A172 (cell line): ENCODE measurements at places on chromosomes 3 and 15. TPM values are rescaled to one million over a fixed set of nuclear protein-coding genes. Genes with fewer than 3 reads are reported as not detected.

DNA sequence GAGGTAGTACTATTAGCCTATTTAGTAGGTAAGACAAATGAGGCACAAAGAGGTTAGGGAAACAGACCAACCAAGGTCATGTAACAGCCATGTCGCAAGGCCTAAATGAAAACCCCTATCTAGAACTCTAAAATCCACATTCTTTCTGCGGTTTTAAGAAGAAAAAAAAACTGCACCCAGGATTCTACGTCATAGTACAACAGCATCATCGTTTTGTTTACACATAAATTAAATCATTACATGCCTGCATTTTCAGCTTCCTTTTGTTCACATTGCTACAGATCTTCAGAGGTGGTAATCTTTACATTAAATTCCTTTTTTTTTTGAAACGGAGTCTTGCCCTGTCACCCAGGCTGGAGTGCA is 548 bp upstream of the PSMD6 start:
- DNase-seq, result no peak

GRCh38 chr15:54576298-54576935 is 598.2 kb downstream of the UNC13C start:
- no peak for DNase-seq

- DNase-seq, result peak; percentile 23
Measured at GRCh38 chr3:181210275-181210674, 220.7 kb upstream of the DNAJC19 start.

The ZNF385D gene
- not detected in 2 replicates for total RNA-seq

DNA sequence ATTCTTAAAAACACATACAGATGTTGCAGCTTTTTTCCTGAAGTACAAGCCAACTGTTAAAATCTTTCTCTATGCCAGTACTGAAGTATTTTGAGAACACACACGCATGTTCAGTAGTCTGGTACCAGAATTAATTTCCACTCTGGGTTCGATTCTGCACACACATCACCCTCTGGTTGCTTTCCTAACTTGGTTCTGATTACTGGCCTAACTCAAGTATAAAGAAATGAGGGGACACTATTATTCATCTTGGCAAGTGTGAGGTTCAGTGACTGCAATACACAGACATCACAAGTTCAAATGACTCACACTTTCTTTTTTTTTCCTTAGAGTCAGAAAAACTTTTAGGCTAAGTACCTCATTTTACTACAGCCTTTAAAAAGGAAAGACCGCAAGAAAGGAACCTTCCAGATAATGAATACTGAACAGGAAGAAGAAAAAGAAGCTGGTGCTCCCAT is 37.4 kb upstream of the LDHAL6B start:
- peak; percentile 67 for DNase-seq

DNA sequence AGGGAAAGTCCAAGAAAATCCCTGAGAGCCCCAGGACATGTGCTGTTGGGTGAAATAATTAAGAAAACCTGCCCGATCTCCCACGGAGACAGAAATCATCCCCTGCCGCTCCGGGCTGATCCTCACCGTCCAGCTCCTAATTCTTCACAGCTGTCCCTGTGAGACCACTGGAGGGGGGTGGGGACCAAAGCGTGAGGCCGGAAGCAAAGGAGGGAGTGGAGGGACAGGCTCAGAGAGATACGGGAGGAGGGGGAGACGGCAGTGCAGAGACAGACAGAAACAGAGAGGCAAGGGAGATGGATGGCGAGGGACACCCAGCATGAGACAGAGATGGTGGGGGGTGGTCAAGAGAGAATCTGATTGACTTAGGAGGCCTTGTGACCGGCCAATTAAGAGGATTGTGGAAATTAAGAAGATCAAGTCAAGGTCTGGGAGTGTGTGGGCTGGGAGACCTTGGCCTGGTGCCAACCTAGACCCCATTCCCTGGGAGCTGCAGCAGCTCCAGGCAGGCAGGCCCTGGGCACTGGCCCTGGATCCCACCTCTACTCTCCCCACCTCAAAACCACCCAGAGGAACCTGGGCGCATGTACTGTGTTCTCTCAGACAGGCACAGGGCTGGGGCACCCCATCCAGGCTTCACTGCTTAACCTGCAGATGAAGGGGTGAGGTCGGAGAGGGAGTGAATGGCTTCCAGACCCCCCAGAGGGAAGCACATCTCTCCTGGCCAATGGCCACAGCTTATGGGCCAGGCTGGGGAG is 113.2 kb upstream of the ALDH1A3 start:
- no peak for DNase-seq

DNA sequence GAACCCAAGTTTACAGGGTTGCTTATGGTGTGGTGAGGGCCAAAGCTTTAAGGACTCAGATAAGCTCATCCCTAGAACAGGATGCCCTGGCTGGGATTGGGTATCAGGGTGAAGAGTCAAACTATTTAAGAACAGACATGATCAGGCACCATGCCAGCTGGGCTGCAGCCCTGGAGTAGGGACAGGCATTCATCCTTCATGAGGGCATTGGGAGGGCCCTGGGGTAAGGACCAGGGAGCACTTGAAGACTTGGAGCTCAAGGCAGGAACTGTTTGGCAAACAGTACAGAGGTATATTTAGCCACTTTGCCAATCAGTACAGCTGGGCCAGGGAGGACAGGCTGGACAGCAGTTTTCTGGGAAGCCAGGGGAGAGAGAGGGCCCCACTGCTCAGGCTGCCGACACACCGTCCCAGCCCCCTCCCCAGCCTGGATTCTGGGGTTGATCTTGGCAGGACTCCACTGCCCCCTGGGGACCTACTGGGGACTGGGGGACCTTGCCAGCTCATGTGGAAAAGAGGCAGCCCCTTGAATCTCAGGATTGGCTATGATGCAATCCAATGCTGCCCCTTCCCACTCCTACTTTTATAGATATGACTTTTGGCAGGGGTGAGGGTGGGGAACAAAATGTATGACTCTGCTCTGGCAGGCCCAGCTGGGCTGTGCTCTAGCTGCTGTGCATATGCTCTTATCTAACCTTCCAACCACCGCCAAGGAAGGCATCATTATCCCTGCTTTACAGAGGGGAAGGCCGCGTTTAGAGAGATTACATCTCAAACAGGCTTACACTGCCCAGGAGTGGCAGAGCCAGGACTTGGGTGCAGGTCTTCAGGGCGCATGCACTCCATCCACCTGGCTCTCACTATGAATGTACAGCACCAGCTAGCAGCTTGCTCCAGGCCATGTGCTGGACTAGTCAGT is 2.3 kb downstream of the PLA2G4E start:
- DNase-seq, result no peak

- no peak for DNase-seq
Measured at GRCh38 chr15:98734466-98735199, 86.3 kb downstream of the IGF1R start.

The RGMA gene
- 0.05 and 0.90 TPM in 2 replicates for total RNA-seq

- DNase-seq, result no peak
Measured at GRCh38 chr3:171465763-171466162, 5.6 kb upstream of the TNIK start.

DNA sequence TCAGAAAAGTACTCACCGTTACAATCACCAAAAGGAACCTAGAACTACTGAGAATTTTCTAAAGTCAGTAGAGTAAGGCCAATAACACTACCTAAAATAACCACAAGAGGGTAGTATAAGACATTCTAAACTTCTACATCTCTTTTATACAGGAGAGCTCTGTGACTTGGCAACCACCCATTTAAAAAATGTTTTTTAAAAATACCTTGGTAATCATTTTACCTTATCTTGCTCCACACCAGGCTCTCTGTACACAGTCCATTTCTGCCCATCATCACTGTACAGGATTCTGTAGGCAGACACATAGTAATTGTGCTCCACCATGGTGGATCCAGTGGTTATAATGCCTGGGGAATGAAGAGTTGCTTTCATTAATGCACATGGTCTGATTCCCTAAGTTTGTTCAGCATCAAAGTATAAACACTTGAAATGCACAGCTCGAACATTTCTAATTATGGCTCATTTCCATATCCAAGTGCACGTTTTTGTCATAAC is 54.5 kb downstream of the ST3GAL6 start:
- DNase-seq, result peak; percentile 73

DNA sequence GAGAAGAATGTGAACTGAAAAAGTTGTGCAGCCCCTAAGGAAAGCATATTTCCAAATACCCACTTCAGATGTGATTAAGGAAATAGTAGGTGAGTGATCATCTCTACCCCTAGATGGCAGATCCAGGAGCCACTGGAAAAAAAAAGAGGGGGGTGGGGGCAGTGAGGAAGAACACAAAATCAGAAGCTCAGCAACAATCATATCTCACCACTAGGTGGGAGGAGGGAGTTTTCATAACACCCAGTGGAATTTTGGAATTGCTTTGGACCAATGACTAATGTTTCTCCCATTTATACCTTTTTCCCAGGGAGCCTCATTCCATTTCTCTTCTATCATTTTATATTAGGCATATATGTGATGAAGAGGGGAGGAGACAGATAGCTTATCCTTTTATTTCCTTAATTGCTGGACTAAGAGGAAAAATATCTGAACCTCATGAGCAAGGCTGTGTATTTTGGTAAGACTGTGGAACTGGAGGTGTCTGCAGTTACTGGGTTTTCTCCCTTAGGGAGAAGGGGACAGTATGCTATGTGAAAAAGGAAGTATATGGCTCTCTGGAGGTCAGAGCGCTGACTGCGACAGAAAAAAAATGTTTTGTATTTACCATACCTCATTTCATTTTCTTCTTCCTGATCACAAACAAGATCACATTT is 363.4 kb downstream of the GAP43 start:
- DNase-seq, result peak; percentile 72

DNA sequence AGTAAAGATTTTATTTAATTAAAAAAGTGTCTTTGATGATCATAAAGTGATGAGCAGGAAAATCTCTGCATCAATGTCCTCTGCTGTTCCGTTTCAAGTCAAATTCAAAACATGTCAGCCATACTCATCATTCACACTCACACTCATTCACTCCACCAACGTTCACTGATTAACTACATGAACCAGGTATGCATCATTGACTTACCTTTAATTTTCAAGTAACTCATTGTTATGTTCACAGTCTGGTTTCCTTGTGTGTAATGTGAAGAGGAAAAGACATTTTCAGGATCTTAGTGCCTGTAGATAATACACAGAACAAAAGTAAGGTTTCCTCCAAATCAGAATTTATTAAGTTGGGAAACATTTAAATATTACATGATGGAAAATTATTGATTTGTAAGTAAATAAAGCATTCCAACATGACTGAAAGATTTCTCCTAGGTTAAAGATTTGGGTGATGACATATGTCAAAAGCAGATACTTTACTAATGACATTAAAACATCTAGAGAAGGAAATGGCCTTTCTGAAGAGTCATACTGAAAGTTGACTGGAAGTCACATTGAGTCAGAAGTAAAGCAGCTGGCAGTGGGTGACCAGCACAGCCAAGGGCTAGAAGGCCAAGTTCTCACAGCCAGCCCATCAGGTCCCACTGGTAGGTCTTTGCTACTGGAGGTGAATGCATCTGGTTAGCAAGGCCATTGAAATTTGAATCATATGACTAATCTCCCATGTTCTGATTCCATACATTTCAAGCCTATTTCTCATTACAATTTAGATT is 251.9 kb downstream of the CDIN1 start:
- DNase-seq, result peak; percentile 32

GRCh38 chr3:152818027-152818426 is 16.9 kb upstream of the P2RY1 start:
- DNase-seq, result no peak

The INSYN1 gene
- total RNA-seq, result 1.0 and 1.5 TPM in 2 replicates

The GABRA5 gene
- total RNA-seq, result not detected in 2 replicates

- no peak for DNase-seq
Measured at GRCh38 chr3:79657076-79657475, 110.7 kb downstream of the ROBO1 start.

- DNase-seq, result no peak
Measured at GRCh38 chr3:71048948-71049347, 534.6 kb downstream of the FOXP1 start.

- no peak for DNase-seq
Measured at GRCh38 chr3:67453628-67454027, 200.8 kb downstream of the SUCLG2 start.

DNA sequence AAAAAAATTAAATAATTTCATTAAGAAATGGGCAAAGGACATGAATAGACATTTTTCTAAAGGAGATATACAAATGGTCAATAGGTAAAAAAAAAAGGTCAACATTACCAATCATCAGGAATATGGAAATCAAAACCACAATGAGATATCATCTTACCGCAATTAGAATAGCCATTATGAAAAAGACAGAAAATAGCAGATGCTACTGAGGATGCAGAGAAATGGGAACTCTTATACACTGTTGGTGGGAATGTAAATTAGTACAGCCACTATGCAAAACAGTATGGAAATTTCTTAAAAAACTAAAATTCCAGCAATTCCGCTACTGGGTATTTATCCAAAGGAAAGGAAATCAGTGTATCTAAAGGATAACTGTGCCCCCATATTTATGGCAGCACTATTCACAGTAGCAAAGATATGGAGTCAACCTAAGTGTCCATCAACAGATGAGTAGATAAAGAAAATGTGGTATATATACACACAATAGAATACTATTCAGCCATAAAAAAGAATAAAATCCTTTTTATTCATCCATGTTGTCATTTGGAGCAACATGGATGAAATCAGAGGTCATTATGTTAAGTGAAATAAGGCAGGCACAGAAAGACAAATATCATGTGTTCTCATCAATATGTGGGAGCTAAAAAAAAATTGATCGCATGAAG is 132.4 kb downstream of the RPL22L1 start:
- DNase-seq, result no peak

DNA sequence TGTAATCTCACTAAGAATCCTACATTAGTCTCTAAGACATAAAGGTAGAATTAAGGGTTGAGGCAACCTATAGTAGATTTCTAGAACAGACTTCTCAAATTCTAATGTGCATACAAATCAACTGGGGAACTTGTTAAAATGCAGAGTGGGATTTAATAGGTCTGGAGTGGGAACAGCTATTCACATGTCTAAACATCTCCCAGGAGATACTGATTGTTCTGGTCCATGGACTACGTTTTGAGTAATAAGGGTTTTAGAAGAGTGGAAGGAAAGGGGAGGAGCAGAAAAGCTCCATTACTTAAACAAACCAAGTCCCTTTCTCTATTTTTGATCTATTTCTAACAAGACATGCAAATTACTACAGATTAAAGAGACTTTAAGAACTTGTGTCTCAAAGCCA is 524.8 kb downstream of the TUSC7 start:
- DNase-seq, result no peak

The TRIM42 gene
- total RNA-seq, result not detected in 2 replicates

- no peak for DNase-seq
Measured at GRCh38 chr3:12906916-12907290, 65.5 kb upstream of the RPL32 start.

DNA sequence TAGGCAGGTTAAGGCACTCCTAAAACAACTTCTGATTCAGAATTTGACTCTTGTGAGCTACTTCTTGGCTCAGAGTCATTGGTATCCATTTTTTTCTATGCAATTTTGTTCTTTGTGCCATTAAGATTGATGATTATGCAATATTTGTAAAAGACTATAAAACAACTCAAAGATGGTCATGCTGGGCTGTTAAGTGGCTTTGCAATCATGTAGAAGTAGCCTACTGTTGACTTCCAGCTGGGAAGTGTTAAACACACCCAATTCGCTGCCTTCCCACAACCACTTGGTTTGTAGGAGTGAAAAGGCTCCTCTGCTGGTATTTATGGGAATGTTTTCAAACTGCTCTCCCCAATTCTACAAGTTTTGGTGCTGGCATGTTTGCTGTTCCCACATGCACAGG is 74.7 kb upstream of the COL6A6 start:
- DNase-seq, result no peak

The ZIC4 gene
- 1.4 and 5.2 TPM in 2 replicates for total RNA-seq

- no peak for DNase-seq
Measured at GRCh38 chr3:11556851-11557644, 86.7 kb downstream of the VGLL4 start.
